ENCODE measurements at places on chromosomes 3 and 15.

DNA sequence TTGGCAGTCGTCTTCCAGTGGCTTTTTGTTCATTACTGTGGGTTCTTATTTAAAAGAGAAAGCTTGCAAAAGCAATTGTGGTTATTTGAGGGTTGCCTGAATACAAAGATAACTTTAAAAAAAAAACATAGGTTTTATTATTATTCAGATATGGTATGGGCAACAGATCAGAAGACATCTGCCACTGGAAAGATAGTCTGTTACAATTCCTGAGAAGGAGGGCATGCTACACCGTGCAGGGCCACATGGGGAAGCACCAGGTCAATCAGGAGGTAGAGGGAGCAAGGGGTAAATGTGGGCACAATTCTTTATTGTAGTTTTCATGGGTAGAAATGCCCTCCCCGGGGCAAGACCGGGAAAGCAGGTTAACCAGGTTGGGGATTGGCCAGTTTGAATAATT is 46.5 kb downstream of the BBS4 start:
- no peak for DNase-seq

DNA sequence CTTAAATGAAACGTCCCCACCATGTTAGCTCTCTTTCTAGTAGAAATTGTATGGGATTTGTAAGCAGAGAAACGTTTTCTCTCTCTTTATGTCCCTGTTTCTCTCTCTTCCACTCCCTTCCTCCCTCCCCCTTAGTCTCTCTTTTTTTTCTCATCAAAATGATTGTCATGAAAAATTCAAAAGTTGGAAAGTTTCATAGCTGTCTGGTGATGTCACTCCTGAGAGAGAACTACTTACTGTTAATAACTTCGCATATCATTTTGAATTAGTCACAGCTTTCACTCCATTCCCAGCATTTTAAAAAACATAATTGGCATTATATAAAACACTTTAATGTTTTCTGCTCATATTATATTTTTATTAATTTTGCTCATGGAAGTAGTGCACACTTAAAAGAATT is 331.1 kb downstream of the C3orf38 start:
- no peak for DNase-seq

DNA sequence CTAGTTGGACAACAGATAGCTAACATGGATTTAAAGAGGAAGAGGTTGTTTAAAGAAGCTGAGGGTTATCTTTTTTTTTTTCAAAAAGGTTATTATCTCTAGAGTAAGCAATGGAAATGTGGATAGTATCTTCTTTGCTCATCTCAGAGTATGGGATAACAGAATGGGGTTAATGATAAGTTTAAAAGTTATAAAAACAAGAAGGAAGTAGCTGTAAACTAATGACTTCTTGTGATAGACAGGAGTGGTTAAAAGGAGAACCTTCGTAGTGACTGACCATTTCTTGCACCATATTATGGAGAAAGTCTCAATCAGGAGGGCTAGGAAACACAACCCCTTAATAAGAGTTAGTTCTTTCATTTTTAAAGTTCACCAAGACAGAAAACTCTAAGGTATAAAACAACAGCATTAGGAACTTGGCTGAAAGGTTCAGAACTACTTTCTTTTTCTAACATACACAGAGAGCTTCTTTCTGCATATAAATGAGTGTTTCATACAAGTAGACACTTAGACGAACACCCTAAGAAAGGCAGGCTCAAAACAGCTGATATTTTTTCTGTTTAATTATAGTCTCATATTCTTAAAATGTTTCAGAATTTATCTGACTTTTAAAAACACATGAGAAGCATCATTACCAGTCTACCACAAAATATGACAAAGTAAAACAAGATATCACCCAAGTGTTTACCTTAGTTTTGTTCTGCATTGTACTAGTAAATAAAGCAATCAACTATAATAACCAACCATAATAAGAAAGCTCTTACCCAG is 140.0 kb downstream of the MEIS2 start:
- DNase-seq = no peak

DNA sequence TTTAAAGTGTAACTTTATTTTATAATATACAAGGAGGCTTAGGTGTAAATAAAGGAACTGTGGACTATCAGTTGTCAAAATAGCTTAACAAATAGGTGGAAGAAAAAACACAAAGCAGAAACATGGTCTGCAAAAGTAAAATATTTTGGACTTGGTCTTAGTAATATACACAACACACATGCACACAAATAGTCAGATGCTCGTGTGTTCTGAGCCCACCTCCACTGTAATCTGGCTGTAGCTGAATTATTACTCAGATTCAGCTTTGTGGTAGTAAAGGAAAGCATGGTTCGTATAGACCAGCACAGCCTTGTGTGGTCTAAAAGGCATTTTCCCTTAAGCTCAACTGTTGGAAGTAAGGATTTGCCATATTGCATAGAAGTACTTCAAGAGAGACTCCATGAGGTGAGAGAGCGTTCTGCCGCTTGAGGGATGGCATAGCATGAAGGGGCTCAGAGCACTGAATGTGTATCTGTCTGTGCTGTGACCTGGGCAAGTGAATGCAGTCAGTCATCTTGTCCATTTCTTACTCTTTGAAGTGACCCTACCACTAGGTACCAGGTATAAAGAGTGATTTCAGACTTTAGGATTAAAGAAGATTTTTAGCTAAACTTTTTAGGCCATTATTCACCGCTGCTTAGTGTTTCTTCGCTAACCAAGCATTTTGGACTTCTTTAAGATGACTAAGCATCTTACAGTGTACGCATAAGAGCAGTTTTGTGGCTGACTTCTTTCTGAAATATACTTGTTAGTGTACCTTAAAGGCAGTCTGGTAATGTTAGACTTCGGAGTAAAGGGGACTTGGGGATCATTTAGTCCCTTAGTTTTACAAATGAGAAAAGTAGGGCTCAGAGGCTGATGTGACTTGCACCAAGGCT is 15.2 kb downstream of the TPM1 start:
- no peak for DNase-seq

- no peak for DNase-seq
Measured at GRCh38 chr15:29107971-29108645, 161.5 kb downstream of the NSMCE3 start.

GRCh38 chr3:2706144-2706835 is 403.9 kb downstream of the IL5RA start:
- DNase-seq = no peak

- DNase-seq = no peak
Measured at GRCh38 chr15:74293021-74293810, 57.1 kb downstream of the CCDC33 start.

GRCh38 chr3:170467571-170468147 is 49.0 kb downstream of the CLDN11 start:
- no peak for DNase-seq

- no peak for DNase-seq
Measured at GRCh38 chr3:172511783-172512762, 11.2 kb downstream of the TNFSF10 start.

- DNase-seq = no peak
Measured at GRCh38 chr3:160695915-160696327, 19.0 kb downstream of the ARL14 start.

GRCh38 chr3:191356631-191357439 is 26.5 kb upstream of the UTS2B start:
- no peak for DNase-seq

- no peak for DNase-seq
Measured at GRCh38 chr15:42157381-42157780, 945 bp upstream of the PLA2G4F start.

- DNase-seq = no peak
Measured at GRCh38 chr3:14377838-14378169, 24.6 kb upstream of the SLC6A6 start.

GRCh38 chr3:171358181-171358880 is 101.9 kb downstream of the TNIK start:
- DNase-seq = no peak

DNA sequence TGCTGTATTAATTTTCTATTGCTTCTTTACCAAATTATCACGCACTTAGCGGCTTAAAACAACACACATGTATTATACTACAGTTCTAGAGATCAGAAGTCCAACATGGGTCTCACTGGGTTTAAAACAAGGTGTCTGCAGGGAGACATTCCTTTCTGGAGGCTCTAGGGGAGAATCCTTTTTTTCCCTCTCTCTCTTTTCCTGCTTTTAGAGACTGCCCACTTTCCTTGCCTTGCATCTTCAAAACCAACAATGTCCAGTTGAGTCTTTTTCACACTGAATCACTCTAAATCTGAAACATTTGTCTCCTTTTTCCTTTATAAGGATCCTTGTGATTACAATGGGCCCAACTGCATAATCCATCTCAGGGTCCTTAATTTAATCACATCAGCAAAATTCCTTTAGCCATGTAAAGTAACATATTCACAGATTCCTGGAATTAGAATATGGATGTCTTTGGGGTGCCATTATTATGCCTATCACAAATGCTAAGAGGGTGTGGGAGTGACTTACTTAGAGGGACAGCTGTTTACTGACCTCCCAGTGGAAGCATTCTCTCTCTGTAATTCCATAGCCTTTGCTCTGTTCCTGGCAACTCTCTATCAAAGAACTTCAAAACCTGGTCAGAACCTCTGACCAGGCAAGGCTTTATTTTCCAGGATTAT is 21.8 kb downstream of the CD200 start:
- DNase-seq = no peak

DNA sequence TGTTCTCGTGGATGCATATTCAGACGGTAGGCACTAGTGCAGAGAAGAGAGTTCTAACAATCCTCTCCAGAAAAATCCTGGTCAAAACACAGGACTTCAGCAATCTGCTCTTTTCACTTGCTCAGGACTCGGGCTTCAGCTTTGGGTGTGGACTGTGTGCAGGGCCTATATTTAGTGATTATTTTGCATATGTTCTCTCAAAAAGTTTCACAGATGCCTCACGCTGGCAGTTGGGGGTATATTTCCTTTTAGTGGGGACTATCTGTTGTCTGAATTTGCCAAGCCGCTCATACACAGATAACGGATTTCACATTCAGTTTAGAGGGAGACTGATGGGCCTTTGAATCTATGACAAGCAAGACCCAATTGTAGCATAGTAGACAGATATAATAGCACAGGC is 54.4 kb upstream of the LRRN1 start:
- DNase-seq = no peak

GRCh38 chr15:35309886-35310285 is 224.8 kb upstream of the NANOGP8 start:
- DNase-seq = peak; percentile 86

DNA sequence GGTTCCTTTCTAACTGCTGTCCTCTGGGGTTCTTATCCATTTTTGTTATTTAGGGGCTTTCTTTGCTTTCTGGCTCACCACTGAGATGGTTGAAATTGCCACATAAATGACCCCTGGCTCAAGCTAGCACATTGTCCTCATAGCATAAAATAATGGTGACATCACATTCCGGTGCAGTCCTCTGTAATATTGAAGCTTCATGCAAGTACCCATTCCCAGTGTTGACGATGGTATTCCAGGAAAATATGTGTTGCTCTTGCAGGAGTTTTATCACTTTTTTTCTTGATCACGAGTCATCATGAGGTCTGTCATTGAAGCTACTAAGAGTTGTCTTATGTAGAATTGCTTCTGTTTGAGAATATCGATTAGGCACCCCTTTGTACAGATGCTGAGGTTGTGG is 56.1 kb downstream of the CRTC3 start:
- no peak for DNase-seq

- DNase-seq = no peak
Measured at GRCh38 chr15:68637767-68638404, 59.1 kb downstream of the CORO2B start.

DNA sequence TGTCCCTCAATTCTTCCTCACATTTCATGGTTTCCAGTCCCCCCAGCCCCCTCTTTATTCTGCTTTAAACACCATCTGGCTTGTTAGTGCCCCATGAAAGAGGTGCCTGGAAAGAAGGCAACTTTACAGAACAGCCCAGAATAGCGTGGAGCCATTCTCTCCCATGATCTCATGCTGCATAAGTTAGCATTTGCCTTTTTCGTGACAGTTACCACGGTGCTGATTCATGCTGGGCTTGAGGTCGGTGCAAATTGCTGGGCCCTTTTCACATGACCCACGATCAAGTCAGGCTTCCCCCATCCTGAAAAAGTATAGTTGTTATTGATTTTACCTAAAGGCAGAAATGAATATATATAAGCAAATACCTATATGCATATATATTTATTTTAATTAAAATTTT is 29.6 kb downstream of the SQOR start:
- DNase-seq = no peak

GRCh38 chr15:63035253-63035652 is 7.3 kb upstream of the TPM1 start:
- DNase-seq = no peak

DNA sequence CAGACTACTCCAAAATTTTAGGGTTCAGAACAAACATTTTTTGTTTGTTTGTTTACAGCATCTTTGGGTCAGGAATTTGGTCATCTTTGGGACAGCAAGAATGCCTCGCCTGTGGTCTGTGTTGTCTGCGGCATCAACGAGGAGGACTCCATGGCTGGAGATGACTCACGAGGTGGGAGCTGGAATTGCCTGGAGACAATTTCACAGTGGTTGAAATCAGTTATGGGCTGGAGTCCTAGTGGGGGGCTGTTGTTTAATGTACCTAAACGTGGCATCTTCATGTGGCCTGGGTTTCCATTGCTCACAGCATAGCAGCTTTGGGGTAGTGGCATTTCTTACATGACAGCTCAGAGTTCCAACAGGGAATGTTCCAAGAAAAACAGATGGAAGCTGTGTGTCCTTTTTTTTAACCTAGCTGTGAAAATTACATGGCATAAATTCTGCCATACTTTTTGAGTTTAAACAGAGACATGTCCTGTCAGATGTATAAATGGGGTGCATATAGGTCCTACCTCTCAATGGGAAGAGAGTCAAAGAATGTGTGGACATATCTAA is 507.3 kb upstream of the CBLB start:
- DNase-seq = no peak

DNA sequence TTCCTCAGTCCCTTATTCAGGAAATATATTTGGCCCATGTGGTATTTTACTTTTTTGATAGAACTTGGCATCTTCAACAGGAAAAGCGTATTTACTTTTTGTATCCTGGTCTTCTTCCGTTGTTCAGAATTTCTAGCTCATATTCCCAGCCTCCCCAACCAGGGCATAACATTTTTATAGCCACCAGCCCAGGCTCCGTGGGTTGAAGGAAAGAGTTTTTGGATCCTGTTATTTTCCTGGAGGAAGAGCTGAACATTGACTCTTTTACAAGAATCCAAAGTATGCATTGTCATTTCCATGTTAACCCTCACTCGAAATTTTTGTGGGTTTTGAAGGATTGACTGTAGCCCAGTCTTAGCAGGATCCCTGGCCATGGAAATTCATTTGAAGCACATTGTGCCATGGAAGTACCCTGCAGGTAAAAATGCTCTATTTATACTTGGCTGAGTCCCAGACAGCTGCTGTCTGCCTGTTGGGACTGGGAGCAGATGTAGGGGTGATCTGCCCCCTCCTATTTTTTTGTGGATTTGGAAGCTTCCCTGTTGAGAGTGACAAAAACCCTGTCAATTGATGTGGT is 98.8 kb downstream of the AKAP13 start:
- DNase-seq = no peak

DNA sequence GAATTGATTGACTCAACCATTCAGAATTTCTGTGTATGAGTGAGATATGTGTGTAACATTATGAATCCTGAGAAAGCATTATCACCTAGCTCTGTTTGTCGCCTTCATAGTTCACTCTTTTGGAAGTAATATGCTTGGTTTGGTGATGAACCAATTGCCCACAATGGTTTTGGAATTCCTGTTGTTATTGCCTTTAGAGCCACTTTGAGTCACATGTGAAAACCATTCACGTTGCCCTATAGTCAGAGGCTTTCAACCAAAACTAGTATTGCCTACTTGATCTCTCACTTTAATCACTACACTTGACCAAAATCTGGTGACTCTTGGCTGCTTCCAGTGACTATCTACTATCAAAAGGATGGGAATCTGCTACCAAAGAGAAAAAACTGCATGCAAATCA is 78.2 kb upstream of the FLNB start:
- DNase-seq = no peak

GRCh38 chr15:69976366-69976994 is 121.2 kb downstream of the TLE3 start:
- DNase-seq = peak; percentile 9
